LoVo (cell line): ENCODE measurements at places on chromosomes 4 and X.
A peak's percentile ranks its signal among the peaks of the same experiment; 100 is the strongest.

GRCh38 chrX:48713847-48714246 lies 17.3 kb downstream of the SUV39H1 start:
- DNase-seq = no peak

DNA sequence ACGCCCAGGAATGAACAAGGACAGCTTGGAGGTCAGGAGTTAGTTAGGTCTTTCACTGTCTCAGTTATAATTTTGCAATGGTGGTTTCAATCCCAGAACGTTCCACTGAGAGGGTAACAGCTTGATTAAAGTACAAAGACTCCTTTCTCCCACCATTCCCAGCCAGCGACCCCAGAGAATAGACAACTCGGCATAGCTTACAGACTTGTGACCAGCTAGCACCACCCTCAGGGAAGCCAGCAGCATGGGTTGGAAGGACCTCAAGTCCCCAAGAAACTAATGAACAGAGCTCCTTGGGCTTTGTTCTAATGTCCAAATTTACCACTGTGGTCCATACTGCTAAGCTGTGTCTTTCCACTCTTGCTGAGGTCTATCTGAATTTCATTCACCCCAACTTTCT lies 72.0 kb upstream of the MED14 start:
- DNase-seq = no peak

DNA sequence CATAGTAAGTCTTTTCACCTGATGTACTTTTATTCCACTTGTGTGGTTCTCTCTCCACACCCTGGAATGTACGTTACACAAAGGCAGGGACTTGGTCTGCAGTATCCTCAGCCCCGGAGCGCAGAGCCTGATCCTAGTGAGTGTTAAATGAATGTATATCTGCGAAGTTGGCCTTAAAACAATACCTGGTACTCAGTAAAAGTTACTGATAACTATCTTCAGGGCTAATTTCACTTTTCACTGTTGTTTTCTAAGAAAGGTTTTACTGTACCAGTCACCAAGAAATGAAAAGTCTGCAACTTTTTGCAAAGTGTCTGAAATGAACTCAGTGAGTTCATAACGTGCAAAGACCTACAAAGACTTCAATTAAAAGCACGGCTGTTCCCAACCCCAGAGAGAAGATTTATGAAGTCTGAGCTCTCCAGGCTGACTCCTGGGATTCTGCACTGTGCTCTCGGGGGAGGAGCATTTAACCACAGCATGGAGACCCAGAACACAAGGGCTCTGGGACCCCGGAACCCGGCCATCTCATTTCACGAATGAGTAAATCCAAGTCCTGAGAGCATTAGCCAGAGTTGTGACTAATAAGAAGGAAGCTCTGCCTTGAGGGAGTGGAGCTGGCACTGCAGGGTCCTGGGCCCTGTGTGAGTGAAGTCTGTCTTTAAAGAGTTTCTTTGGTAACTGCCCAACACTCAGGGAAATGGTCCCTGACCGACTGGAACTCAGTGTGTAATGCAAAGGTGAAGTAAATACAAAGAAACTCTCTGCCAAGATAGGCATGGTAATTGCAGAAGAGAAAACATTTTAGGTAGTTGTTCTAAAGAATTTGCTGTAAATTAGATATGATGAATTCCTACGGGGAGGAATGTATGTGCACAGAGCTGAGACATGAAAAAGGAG lies 165.8 kb downstream of the NSUN7 start:
- no peak for DNase-seq

DNA sequence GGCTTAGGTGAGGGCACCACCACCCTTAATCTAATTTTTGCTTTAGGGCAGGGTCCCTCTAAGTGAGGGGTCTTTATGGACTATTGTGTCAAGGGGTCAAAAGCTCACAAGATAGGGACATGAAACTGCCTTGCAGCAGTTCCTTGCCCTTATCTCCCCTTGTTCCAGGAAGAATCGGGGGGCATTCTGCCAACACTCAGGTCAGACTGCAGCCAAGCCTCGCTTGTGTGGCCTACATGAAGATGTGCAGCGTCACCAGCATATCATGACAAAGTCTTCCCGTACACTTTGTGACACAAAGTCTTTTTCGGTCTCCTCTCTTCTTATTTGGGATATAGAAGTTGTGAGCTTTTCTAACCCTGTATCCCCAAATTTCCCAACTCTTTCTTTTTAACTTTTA lies 17.5 kb upstream of the USP9X start:
- no peak for DNase-seq

GRCh38 chr4:73875401-73875800 lies 6.2 kb downstream of the CXCL1 start:
- DNase-seq = no peak

- no peak for DNase-seq
Measured at GRCh38 chr4:176134670-176135069, 60.7 kb downstream of the SPATA4 start.

DNA sequence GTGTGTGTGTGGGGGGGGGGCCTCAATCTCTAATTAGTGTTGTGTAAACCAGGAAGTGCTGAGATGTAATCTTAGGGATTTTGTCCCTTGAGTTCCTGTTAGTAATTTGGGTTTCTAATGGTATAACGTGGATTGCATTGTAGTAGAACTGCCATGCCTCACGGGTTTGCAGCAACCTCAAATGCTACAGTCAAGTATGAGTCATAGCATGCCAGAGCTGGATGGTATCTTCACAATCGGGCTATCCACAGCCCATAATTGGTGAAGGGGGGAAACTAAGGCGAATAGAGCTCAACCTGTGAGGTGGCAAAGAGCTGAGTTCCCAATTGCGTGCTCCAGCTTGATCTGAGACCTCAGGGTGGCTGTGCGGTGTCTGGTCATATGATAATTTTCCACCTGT lies 2.2 kb upstream of the FMR1NB start:
- no peak for DNase-seq

GRCh38 chr4:149910604-149911350 lies 95.1 kb upstream of the IQCM start:
- no peak for DNase-seq

DNA sequence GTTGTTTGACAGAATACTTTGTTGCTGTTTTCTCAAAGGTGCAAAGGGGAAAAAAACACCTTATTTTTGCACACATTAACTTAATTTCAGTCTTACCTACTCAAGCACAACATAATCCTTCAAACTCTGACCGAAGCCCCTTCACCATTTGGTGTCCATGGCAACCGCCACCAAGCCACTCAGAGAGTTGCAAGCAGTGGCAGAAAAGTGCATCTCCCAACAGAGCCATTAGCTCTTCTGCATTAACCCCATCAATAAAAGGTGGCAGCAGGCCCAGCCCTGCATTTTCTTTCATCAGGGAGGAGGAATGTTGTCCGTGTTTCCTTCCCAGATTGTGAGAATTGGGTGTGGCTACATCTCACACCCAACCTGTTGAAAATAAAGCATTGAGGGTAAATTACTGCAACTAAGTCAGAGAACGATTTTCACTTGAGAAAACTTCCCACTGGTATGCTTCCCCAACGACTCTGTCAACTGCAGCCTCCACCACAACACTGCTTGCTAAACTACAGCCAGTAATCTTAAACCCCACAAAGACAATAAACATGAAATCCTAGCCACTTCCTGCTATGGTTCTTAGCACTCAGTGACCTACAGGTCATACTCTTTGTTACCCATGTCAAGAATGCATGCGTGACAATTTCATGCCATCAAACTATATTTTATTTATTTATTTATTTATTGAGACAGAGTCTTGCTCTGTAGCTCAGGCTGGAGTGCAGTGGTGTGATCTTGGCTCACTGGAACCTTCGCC lies 154.0 kb downstream of the GRIA3 start:
- no peak for DNase-seq

GRCh38 chrX:132815643-132816042 lies 142.8 kb downstream of the HS6ST2 start:
- DNase-seq = no peak

DNA sequence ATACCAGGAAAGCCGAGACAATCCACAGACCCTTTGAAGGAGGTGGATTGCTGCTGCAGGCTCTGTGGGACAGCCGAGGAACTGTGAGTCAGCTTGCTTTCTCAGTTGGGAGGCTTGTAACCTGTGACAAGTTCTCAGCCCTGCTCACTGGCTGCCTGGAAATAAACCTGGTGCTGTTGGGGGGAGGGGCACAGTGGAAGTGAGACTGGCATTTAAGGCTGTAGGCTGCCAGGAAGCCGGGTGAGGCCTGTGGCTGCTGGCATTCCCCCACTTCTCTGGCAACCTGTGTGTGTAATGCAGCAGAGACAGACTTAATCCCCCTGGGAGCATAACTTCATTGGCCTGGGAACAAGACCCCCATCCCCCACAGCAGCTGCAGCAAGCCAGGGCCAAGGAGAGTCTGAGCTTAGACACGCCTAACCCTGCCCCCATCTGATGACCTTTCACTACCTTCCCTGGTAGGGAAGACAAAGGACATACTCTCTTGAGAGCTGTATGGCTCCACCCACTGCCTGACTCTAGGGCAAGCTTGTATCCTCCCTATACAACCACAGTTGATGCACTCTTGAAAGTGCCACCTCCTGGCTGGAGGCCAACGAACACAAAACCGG lies 64.1 kb downstream of the ALPK1 start:
- DNase-seq = peak; percentile 11

DNA sequence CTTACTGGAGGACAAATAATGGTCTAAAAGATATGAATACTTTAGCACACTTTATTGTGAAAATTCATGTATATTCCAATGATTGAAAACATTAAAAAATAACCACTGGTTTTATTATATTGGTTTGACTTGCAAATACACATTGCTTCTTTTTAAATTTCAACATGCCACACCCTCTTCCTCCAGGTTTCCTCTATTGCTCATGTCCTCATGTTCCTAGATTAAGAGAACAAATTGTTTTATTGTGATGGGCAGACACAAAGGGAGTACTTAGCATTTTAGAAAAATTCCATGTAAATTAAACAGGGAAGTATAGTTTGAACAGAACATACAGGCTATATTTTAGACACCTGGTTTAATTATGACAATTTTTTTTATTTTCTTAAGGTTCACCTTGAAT lies 230.6 kb upstream of the GPRIN3 start:
- DNase-seq = no peak

- no peak for DNase-seq
Measured at GRCh38 chrX:10794203-10794630, 173.8 kb upstream of the MID1 start.

GRCh38 chrX:79065696-79066095 lies 78.8 kb upstream of the GPR174 start:
- no peak for DNase-seq

DNA sequence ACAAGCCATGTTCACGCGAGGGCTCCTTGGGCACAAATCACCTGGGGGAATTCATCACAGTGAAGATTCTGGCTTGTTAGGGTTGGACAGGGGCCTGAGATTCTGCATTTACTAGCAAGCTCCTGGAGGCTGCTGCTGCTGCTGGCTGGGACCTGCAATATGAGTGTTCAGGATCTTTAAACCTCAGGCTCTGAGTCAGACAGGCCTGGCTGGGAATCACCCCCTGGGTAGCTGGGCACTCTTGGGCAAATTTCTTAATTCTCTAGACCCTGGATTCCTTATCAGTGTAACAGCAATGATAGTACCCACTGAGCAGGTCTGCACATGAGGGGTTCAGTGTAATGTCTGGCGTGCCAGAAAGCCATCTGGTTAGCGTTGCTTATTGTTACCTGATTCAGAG lies 101.5 kb downstream of the DHX15 start:
- no peak for DNase-seq

DNA sequence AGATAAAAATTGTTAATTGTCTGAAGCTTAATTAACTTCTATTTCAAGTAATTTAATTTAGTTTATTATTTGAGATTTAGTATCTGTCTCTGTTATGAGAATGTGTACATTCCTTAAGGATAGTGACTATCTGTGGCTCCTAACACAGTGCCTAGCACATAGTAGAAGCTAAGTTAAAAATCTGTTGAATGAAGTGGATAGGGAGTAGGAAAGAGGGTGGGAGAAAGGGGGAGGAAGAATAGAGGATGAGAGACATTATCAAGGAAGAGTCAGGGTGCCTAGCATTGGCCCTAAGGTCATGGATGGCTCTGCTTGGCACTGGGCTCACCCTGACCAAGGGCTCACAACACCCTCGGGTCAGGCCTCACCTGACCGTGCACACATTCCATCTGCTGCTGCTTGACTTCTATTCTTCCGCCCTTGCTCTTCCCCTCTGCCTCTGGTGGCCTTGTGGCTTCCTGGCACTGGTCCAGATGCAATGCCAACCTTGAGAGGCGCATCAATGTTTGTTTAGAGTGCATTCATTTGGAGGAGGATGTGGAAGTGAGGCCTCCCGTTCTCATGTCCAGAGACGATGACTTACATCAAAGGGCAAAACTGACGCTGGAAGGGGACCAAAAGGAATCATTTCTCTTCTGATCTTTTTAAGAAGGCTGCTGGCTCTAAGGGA lies 42.3 kb downstream of the TRIM2 start:
- no peak for DNase-seq

DNA sequence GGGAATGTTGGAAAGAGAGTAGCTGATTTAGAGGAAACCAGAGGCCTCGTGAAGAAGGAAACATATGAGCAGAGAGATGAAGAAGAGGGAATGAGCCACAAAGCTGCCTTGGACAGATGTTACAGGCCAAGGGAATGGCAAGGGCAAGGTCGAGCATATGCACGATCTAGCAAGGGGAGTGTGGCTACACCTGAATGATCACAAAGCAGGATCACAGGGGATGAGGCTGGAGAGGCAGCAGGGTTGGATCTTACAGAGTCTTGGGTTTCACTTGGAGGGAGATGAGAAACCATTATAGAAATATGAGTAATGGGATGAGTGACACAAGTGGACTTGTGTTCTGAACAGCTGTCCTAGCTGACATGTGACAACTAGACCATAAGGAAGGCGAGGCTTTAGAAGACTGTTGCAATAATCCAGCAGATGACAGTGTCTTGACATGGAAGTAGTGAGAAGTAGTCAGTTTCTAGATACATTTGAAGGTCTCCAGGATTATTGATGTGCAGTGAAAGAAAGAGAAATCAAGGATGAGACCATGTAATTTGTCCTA lies 58.7 kb downstream of the RASGEF1B start:
- DNase-seq = no peak

DNA sequence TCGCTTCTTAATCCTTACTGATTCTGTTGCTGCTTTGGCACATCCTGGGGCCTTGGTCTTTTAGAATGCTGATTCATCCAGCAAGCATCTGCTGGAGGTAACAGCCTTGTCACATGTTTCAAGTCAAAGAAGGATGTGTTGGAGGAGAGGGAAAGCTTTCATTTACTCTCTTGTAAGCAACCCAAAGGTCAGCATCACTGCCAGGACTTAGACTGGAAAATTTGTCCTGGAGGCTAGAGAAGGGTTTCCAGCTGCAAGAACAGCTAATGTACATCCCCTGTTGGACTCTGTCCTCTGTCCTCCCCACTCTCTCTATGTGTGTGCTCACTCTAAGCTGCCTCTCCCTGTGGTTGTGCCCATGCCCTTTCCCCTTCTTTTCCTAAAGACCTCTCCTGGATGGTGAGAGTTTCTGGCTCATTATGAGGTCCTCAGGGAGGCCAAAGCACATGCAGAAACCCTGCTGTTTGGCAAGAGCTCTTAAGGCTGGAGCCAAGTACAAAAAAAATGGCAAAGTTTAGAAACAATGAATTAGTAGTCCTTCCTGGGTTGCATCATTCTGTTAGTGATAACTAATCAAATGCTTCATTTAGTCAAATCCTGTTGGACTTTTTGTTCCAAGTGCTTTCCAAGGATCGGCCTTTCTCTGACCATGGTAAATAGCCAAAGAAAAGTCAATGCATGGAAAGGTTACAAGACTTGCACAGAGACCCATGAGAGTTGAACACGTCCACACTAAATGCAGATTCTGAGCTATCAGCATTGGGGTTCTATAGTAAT lies 13.4 kb upstream of the SRPX start:
- DNase-seq = peak; percentile 8

- no peak for DNase-seq
Measured at GRCh38 chrX:111519215-111519614, 7.8 kb downstream of the SERTM2 start.

GRCh38 chr4:27463816-27464215 lies 603.2 kb downstream of the STIM2 start:
- DNase-seq = peak; percentile 16
